ENCODE measurements at places on chromosomes 11 and 22.
A peak's percentile ranks its signal among the peaks of the same experiment; 100 is the strongest.

DNA sequence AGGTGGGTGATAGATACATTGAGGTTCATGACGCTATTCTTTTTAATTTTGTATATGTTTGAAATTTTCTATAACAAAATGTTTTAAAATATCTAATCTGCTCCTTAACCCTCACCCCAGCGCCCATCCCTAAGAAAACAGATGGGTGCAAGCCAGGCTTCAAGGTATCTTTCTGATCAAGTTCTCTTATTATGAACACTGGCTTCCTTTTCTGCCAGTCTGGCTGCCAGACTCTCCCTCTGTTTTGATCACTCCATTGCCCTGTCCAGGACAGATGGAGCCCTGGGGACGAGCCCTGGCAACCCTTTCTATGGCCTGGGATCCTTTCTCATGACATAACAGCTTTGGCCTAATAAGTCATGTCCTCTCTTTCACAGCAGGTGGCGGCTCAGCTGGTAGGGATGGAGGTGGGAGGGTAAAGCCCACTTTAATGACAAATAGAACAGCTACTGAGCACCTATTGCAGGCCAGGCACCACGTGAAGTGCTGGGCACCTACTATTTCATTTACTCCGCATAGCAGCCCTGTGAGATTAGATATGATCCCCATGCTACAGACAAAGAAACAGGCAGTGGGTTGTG, 38.4 kb downstream of the DRD2 start:
- DNase-seq, result no peak

DNA sequence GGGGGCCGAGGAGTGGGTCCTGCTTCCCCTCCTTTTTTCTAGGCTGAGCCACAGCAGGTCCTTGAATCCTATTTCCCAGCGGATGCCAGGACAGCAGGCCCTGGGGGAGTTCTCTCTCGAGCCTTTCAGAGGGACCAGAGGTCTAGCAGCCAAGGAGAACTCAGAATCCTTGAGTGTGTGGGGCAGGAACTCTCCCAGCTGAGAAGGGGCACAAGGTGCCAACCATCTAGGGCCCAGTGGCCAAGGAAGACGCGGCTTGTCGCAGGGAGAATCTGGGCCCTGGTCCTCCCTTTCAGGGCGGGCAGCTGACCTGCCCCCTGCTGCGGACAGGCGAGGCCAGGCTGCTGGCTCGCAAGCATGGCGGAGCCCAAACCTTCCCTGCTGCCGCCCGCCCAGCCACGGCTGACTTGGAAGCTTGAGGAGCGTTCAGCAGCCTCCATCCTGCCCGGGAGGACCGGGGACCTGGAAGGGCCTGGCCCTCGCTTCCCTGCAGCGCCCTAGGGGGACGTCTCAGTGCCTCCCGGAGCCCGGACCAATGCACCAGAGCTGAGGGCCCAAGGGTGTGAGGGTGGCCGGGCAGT, 972 bp upstream of the TSSC4 start:
- DNase-seq, result no peak

DNA sequence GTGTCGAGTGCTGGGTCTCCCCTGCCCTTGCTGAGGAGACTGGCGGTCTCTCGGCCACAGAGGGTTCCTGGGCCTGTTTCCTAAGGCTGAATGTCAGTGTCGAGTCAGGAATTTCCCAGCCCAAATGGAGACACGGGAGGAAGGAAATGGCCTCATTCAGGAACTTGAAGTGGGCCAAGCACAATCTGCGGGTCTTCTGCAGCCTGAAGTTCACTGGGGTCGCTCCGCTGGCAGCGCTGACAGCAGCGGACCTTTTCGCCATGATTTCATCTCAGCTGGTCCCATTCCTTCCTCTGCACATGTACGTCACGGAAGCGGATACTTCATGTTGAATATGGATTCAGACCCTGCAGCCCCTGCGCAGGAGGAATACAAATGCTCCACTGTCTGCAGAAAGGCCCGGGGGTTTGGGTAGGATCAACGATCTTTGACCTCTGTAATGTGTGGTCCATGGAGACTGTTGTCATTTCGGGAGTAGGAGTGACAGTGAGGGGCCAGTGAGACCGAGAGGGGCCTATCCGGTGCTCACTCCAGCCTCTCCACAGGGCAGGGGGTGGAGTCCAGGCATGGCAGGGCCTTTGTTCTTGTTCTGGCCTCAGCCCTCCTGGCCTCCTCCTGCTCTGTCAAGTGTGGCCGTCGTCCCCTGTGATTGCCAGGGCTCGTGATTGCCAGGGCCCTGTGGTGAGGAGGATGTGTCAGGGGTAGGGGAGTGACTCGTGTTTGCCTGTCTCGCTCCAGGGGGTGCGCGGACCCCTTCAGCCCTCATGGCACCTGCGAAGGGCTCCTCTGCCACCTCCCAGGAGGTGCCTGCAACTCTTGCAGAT, 402.3 kb downstream of the TBC1D22A start:
- no peak for DNase-seq

DNA sequence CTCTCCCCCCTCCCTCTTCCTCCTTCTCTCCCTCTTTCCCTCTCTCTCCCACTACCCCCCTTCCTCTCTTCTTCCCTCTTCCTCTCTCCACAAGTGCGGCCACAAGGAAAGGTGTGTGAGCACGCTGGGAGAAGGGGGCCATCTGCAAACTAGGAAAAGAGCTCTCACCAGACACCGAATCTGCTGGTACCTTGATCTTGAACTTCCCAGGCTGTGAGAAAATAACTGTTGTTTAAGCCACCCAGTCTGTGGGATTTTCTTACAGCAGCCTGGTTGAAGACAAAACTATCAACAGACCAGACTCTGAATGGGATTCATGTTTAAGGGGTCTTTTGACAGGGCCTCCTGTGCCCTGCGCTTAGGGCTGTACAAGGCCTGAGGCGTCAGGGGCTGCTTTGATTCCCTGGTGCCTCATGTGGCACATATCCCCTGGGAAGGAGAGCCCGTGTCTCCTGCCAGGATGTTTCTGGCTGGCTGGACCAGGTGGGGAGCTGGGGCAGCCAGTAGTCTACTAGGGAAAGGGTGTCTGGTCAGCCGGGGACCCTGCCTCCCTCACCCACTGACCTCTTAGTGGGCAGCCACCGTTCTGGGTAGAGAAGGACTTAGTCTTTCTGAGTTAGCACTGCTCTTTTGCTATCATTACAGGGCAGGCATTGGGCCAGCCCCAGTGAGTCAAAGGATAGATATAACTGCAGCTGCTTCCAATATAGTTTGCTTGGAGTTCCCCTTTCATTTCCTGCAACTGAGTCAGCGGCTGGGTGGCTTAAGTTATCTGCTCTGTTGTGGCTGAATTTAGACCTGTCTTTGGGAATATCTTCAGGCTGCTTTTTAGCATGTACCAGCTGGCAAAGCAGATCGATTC, 6.2 kb downstream of the PANX1 start:
- DNase-seq, result peak; percentile 34

DNA sequence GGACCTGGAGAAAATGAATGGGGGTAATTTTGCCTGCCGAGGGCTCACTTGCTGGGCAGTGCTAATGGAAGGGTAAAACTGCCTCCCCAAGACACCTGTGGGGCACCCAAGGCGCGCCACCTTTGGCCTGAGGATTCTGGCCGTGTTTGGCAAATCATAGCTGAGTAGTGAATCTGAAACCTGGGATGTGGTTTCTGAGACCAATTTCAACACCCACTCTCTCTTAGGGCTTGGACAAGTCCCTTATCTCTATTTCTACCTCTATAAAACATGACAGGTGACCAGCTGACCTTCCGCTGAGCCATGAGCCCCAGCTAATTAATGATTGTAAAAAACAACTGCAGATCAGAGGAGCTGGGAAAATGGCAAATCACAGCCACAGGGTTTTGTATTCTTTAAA, 1.5 kb upstream of the PACSIN3 start:
- DNase-seq, result no peak

GRCh38 chr11:35822815-35823495, 120.9 kb upstream of the LDLRAD3 start:
- no peak for DNase-seq

GRCh38 chr11:61549662-61550568, 31.0 kb downstream of the SYT7 start:
- no peak for DNase-seq

DNA sequence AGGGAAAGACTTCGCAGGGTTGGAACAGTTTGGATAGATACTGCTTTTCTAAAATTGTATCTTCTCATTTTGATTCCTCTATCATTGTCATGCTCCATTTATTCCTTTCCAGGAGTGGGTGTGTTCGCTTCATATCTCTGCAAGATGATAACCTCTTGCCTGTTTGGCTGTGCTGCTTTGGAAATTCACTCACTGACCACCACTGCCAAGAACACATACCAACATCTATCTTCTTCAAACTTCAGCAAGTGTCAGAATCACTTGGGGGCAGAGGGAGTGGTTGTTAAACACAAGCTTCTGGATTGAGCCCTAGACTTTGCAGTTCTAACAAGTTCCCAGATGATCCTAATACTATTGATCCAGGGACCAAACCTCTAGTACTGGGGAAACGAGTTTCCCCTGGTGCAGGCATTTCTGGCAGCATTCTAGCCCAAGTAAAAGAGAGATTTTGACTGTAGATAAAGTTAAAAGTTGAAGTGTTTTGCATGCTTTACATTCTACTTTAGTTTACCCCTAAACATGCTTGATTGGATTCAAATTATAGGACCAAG, 11.5 kb upstream of the DKK3 start:
- no peak for DNase-seq

DNA sequence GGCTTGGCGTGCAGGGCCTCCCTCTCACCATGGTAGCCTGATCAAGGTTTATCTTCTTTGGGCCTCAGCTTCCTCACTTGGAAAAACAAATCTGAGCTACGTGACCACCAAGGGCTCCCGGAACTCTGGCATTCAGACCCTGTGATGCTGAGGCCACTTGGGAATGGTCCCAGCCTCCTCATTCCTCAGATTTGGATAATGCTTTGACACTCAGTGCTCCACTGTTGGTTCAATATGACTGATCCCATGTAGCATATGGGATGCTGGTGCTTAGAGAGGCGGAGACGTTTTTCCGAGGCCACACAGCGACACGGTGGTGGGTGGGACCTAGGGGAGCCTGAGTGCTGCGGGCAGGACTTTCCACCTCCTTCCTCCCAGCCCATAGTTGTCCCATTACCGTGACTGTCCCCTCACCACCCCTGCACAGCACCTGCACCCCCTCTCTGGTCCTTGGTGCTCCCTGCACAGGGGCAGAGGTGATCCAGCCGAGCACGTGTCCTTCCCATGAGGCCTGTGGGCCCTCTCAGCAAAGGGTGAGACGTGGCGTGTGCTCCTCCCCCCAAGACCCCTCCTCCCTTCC, 23.1 kb downstream of the MB start:
- DNase-seq, result no peak

DNA sequence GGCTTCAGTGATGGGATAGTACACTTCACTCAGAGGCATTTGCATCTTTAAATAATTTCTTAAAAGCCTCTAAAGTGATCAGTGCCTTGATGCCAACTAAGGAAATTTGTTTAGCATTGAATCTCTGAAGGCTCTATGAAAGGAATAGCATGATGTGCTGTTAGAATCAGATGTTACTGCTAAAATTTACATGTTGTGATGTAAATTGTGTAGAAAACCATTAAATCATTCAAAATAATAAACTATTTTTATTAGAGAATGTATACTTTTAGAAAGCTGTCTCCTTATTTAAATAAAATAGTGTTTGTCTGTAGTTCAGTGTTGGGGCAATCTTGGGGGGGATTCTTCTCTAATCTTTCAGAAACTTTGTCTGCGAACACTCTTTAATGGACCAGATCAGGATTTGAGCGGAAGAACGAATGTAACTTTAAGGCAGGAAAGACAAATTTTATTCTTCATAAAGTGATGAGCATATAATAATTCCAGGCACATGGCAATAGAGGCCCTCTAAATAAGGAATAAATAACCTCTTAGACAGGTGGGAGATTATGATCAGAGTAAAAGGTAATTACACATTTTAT, 4.6 kb downstream of the MALAT1 start:
- no peak for DNase-seq

- no peak for DNase-seq
These were observed 3.0 kb downstream of the LRFN4 start for GRCh38 chr11:66859686-66860448.

DNA sequence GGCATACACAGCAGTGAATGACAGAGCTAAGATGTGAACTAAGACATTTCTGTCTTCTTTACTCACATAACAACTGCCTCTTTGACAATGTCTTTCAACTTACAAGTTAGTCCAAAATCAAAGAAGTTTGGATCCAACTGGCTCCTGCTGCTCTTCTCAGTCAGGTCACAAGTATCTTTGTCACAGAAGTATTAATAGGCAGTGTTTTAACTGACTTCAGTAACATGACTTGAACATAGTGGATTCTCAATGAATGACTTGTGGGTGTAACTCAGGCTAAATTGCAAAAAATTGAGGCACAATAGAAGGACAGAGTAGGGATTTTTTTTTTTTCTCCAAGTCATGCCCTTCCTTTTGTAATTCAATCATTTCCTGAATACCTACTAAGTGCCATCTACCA, 22.6 kb downstream of the DBX1 start:
- DNase-seq, result no peak

GRCh38 chr22:46047841-46048595, 71.1 kb upstream of the WNT7B start:
- DNase-seq, result no peak

DNA sequence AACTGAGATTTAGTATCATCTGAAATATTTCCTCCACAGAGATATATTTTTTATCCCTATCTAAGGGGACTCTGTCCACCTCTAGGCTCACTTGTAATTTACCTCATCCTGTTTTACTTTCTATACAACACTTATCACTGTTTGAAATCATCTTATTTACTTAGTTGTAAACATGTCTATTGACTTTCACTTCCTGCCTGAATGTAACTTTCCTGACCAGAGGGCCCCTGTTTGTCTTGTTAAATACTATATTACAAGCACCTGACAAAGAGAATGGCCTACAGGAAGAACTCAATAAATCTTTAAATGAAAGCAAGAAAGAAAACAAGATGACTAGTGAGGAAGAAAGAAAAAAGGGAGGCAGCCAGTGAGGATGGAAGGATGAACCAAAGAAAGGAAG, 1727.5 kb downstream of the LRRC4C start:
- DNase-seq, result no peak

DNA sequence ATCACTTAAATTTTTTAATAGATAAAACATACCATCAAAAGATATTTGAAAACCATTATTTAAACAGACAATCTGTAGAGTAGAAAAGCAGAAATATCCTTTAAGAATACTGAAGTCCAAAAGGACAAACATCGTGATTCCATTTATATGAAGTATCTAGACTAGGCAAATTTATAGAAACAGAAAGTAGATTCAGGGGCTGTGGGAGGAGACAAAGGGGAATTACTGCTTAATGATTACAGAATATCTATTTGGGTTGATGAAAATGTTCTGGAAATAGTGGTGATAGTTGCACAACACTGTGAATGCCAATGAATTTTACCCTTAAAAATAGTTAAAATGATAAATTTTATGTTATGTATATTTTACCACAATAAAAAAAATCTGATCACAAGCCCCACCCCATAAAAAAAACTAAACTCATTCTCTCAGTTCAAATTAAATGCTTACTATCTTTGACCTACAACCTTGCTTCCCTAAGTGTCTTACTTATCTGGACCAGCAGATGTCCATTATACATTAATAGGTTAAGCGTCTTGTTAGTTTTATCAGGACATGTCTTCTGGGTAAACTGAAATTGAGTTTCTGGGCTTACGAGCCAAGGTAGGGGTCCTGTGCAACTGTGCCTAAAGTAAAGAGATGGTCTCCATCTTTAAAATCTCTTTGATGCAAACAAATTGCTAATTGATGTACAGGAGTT, 86.3 kb downstream of the FCHSD2 start:
- DNase-seq, result no peak

GRCh38 chr22:42922374-42923191, 65.5 kb upstream of the ARFGAP3 start:
- DNase-seq, result no peak
